Activated CD4-positive, alpha-beta T cell treated with anti-CD3 and anti-CD28 coated beads for 24 hours (primary cell): ENCODE measurements at places on chromosomes 2 and 18.

- peak; percentile 48 for DNase-seq
Observed at GRCh38 chr2:24049485-24050021, at the start of gene FKBP1B. Gene FKBP1B (plus strand): TSS chr2:24049741. CDS start chr2:24049850, 109 bp downstream.

GRCh38 chr2:64090264-64090663 is 54.0 kb downstream of the PELI1 start:
- no peak for DNase-seq

DNA sequence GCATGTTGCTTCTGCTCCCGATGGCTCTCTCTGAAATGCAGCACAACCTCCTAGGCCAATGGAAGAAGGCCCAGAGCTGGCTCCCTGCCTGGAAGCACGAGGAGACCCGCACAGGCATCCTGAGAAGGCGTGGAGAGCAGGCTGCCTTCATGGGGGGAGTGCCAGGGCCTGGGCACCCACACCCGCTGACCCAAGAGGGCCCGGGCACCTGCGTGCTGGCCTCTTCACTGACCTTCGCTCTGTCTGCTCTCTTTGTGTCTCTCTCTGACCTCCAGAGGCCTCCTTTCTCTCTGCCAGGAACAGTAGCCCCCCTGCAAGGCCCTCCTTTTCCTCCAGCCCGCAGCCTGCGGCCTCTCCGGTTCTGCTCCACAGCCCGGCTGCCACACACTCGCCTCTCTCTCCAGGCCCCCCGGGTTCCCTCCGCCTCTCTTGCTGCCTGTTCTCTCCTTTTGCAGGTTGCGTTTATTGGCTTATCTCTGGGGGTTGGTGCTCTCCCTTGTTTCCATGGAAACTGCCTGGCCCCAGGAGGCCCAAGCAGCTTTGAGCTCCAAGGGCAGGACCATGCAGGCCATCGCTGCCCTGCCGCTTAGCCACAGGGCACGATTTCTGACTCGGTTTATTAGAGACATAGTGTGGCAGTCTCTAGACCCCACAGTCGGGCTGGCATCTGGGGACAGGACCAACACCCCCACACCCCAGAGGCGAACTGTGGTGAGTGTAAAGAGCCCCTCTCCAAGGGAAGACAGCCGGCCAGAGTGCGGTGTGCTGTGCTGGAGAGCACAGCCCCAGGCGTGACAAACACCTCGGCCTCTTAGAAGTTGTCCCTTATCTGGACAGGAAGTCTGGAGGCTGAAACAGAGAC is 1.7 kb downstream of the MZT2B start:
- no peak for DNase-seq

DNA sequence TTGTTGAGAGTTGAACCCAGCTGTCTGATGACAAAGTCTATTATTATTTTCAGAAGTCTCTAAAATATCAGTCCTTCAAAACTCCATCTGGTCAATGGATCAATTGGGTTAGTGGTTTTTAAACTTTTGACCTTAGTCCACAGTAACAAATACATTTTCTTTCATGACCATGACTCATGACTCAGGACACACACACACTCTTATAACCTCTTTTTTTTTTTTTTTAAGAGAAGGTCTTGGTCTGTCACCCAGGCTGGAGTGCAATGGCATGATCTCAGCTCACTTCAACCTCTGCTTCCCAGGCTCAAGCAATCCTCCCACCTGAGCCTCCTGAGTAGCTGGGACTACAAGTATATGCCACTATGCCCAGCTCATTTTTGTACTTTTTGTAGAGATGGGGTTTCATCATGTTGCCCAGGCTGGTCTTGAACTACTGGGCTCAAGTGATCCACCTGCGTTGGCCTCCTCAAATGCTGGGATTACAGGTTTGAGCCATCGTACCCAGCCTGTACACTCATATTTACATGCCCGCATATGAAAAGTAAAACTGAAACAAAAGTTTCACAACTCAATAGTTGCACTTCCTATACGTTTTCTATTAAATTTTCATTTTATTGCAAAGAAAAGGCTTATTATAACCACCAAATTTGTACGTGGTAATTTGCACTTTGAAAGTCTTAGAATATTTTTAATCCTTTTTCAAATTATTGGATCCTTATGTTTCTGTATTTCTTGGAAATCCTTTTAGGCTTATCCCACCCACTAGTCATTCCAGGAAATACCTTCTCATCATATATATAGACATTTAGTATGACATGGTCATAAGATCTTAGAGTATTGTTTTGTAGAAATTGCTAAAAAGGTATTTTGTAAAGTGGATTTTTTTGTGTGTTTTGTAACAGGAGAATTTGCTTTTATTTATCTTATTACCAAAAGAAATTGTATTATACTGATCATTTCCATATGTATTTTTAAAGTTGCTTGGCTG is 199.0 kb downstream of the LPIN1 start:
- no peak for DNase-seq

GRCh38 chr2:4972472-4972871 is 719.7 kb upstream of the SOX11 start:
- DNase-seq, result no peak

GRCh38 chr2:172226244-172227061 is 123.8 kb upstream of the DLX2 start:
- DNase-seq, result no peak

DNA sequence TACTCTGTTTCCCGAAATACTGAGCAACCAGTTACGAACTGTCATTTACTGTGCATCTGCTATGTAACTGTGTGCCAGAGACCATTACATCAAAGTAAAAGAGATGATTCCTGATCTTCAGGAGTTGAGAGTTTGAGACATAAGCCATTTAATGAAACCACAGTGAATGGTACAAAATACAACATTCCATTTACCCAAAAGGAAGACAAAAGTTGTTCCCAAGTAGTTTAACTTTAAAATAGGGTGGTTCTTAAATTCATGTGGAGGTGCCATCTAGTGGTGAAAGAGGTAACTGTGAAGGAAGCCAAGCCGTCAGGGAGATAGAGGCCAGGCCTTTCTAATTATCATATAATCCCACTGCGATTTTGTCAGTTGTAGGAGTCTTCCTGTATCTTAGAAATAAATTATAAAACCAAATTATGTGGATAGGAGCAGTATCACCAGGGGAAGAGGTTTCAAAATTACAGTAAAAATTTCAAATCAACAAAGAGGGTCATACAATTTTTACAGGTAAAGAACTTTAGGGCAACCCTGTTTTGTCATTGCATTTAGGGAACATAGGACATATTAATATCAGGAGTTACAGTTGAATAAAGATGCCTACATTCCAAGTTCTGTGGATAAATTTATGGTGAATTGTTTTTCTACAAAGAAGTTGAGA is 67.7 kb downstream of the EPAS1 start:
- peak; percentile 27 for DNase-seq

DNA sequence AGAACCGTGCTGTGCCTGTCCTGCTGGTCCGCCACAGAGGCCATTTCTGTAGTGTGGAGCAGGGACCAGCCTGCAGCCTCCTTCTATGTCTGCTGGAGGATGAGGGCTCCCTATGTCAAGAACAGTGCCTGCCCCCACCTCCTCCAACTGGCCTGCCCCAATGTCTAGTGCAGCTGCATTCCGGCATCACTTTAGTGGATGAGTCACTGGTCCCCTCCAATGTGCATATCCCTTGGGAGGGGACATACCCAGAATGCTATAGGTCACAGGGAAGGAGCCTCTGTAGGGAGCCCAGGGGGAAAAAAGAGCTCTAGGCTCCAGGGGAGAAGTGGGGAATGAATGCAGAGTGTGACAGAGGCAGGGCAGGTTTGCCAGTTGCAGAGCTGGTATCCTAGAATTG is 219.6 kb downstream of the CELF4 start:
- DNase-seq, result no peak

DNA sequence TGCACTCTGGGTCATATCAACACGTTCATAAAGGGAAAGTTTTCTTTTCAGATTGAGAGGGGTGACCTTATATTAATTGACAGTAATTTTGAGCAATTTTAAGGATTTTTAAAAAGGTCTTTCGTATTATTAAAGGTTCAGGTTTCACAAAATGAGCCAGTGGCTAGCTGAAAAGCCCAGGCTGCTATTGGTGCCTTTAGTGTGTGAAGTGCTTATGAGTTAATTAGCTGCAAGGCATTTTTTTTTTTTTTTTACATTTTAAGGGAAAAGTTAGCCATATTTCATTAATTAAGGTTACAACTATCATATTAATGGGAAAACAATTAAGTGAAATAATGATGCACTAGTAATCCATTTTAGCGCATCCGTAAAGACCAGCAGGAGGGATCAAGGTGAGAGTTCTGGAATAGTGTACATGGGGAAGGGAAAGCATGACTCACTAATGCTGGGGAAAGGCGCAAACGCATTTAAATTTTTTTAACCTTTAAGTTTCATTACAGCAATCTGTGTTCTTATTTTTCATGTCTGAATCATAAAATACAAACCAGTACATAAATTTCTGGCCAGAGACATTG is 200.0 kb downstream of the ZNF407 start:
- no peak for DNase-seq

- DNase-seq, result no peak
Observed at GRCh38 chr2:83565626-83566025, 893.5 kb downstream of the SUCLG1 start.

DNA sequence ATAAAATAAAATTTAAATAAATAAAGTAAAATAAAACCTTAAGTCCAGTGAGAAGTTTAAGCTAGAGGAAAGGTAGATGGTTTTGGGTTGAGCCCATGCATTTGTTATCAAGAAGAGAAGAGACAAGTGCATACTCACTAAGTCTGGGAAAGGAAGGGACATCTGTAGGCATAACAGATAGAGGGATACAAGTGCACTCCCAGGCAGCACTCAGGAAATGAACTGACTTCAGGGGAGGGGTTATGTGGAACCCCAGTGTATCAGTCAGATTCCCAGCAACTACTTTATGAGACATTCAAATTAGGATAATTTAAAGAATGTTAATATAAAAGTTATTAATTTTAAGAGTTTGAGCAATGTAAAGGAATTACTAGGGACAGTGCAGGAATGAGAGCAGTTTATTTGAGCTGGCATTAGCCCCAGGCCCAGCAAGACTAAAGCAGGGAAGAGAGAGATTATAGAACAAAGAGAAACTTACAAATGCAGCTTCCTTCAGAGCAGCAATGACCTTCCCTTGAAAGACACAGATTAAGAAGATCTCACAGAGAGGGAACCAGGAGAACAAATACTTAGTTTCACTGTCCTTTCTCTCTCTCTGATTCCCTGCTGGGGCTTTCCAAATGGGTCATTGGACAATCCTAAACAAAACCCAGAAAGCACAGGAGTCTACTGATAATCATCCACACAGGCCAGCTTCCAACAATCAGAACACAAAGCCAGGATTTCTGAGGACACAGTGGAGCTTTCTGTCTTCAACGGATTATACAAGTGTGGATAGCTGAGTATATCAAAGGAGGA is 109.7 kb downstream of the ERBB4 start:
- no peak for DNase-seq
